CD4-positive, alpha-beta T cell treated with Interleukin-4 for 4 hours (primary cell): ENCODE measurements at places on chromosomes 7 and 10.

- DNase-seq: no peak
Observed at GRCh38 chr10:109166935-109167334, 756.4 kb downstream of the XPNPEP1 start.

DNA sequence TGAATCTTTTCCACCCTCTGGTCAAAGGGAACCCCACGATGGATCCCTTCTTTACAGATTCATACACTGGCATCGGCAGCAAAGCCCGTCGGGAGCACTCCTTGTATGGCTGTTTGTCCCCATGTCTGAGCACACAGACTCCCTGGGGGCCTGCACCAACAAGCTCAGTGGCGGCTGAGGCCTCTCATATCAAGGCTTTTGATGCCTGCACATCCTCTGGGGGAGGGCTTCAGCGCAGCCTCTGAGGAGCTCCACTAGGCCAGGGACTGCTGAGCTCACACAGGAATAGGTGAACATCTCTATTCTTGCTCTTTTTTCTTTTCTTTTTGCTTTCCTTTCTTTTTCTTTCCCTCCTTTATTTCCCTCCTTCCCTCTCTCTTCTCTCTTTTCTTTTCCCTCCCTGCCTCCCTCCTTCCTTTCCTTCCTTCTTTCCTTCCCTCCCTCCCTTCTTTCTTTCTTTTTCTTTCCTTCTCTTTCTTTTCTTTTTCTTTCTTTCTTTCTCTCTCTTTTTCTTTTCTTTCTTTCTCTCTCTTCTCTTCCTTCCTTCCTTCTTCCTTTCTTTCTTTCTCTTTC lies 174.6 kb downstream of the CCDC3 start:
- no peak for DNase-seq

DNA sequence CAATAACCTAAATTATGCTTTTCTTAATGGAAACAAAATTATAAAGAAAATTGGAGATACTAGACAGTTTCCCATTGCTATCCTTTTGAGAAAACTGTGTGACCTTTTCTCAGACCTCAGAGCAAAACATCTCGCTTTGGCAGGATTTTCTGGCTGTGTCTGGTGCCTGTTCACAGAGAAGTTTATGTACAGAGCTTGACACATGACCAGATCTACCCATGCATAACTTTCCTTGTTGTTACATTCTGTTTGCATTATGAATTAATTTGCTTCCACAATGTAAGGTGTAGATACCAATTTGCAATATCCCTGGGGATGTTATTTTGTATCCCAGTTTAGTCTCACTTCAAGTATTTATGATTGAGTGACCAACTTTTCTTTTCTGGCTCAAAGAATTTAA lies 565.0 kb downstream of the XPNPEP1 start:
- DNase-seq: no peak

DNA sequence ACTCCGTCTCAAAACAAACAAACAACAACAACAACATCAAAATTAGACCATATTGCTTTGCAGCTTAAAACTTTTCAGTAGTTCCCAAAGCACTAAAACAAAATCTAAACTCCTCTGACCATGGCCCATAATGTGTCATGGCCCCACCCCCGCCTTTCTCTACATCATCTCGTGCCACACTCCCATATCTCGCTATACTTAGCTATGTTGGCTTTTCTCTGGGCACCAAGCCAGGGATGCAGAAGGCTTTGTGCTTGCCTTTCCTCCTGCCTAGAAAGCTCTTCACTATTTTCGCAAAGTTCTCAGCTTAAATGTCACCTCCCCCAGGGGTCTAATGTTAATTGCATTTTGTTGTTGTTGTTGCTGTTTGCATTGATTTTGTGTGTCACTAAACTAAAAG lies 15.1 kb upstream of the SLC16A12 start:
- DNase-seq: no peak

- DNase-seq: no peak
Observed at GRCh38 chr10:100766693-100767421, 21.5 kb downstream of the PAX2 start.

- DNase-seq: peak; percentile 53
Observed at GRCh38 chr10:7193369-7193768, 217.5 kb downstream of the SFMBT2 start.

DNA sequence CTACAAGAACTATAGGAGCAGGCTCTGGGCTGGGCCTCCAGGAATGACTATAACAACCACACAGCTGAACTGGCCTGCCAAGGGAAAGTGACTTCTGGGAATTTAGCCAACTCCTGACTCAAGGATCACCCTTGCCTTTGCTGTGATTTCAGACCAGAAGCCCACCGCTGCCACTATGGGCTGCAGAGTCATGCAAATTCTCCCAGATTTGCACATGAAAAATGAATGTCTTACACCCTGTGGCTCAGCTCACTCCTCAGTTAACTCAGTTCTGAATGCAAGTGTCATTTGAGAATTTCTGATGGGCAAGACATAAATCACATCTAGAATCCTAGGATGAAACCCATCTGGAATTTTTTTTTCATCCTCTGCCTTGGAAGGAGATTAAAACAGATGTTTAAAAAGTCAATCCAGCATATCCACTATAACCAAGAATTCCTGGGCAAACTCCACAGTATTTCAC lies 186.5 kb upstream of the BET1 start:
- DNase-seq: no peak

- DNase-seq: peak; percentile 22
Observed at GRCh38 chr7:129949292-129950133, 3.2 kb downstream of the UBE2H start.

GRCh38 chr10:58696736-58697135 lies 184.1 kb downstream of the BICC1 start:
- DNase-seq: no peak

DNA sequence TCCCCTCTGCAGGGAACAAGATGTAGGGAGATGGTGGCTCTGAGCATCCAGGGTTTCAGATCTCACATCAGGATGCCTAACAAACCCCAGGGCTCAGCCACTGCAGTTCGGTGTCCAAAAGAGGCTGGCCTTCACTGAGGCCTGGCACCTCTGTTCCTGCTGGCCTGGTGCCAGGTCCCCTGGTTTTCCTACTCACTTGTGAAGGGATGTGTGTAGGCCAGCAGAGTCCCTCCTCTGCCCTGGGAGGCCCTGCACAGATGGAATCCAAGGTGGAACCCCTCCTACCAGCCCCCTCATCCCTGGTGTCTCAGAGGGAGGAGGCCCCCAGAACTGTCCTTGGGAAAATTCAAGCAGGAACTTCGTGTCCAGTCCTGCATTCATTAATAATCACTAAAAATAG lies 260.6 kb downstream of the CCSER2 start:
- no peak for DNase-seq

DNA sequence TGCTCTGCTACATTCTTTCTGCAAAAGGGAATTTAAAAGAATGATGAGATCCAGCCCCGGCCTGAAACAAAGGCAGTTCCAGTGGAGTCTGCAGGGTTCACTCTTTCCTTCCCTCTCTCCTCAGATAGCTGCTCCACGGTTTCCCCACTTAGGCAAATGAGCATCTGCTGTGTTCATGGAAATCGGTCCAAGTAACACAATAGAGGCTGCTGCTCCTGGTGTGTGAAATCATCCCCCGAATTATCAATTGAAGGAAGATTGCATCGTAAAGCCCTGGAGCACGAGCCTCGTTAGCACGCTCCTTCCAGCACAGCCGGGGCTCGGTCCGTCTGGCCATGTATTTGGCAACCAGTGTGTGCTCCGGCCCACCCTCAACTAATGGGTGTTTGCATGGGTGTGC lies 108.3 kb upstream of the DPP6 start:
- DNase-seq: no peak

DNA sequence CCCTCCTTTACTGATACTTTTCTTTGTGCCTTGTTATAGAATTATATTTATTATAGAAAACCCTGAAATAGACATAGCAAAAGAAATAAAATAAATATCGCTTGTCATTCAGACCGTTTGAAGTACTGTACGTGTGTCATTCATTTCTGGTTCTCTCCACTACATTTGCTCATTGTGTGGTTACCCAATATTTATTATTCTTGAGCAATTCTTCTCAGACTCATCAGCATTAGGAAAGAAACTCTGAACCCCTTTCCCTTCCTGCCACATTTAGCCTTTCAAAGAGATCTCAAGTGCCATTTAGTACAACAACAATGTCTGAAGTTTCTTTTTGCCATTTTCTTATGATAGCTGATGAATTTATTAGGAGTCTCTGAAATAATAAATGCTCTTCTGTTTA lies 154.1 kb downstream of the KIAA1217 start:
- DNase-seq: no peak

DNA sequence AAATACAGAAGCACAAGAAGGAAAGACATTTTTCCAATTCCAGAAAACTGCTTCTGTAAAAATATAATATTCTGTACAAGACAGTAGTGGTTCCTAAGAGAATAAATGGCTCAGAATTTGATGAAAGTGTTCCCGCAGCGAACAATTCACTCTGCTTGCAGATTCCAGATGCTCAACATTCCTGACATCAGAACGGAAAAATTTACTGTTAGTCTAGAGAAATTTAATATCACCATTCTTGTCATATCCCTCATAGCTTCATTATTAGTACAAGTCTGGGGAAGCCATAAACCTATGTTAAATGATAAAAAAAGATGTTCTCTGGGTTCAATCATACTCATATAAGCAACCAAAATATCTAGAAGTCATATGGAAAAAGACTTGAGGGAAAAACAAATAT lies 83.6 kb downstream of the MPP7 start:
- no peak for DNase-seq

DNA sequence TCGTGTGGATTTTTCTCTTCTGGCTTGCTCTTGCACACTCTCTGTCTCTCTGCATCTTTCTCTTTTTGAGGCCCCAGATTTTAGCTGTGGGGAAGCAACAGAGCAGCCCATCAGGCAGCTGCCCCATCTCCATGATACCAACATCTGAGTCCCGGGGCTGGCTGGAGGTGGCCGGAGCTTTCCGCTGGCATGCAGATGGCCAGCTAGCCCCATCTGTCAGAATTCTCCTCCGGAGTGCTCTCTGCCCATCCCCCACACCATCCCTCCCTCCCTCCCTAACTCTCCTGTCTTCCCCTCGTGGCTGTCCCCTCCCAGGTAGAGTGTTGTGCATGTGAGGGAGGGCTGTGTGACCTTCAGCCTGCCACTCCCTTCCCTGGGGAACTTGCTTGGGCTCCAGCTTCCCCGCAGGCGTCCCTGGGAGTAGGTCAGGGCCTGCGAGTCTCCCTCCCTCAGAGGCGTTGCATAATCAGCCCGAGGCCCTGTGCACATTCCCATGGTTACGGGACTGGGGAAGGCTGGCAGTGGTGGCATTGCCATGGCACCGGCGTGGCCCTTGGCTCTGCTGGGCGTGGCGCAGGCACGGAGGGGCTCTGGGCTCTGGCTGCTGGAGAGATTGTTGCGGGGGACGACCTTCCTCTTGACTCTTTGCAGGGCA lies 24.7 kb downstream of the GHRHR start:
- DNase-seq: no peak

- DNase-seq: no peak
Observed at GRCh38 chr7:131931370-131931769, 374.9 kb upstream of the PODXL start.

DNA sequence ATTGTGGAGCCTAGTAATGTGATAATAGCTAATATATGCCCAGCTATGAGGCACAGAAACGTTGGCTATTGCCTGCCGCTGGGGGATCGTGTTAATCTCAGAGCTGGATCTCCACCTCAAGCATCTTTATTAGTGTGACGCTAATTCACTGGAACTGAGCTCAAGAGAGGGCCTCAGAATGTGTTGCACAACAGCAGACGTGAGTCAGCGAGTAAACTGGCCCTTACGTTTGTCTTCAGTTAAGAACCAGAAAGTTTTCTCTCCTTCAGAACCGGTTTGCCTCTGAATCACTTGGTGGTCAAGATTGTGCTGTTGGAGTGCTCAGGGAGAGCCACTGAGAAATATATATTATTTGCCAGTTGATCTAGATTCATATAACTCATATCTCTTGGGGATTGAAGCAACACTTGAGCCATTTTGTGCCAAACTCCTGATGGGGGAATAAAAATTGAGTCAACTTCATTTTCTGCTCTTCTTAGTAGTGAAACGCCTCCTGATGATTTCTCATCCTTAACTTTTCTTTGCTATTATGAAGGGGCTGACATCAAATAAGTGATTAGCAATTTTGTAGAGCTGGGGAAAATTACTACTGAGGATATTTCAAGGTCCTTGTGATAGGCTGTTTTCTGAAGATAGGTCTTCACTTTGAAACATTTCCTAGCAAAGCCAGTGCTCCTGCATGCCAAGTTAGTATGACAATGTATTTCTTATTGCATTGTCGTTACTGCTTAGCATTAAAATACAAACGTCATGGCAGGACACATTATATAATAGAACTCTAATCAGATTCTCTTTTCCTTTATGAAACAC lies 22.3 kb downstream of the BZW2 start:
- peak; percentile 10 for DNase-seq

DNA sequence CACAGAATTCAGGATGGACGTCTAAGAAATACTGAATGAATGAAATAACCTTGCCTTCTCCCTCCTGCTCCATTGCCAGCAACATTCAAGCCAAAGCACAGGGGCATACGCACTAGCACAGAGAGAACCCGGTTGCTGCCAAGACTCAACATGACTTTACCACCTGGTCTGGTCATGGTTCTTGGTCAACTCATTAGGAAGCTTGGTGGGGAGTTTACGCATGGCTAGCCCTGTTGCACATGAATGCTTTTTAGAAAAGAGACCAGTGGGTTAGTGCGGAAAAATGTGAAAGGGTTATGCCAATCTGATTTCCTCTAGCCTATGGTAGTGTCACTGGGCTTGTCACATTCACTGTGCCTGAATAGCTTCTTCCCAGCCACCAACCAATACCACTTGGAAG lies 187.6 kb upstream of the NEBL start:
- no peak for DNase-seq

DNA sequence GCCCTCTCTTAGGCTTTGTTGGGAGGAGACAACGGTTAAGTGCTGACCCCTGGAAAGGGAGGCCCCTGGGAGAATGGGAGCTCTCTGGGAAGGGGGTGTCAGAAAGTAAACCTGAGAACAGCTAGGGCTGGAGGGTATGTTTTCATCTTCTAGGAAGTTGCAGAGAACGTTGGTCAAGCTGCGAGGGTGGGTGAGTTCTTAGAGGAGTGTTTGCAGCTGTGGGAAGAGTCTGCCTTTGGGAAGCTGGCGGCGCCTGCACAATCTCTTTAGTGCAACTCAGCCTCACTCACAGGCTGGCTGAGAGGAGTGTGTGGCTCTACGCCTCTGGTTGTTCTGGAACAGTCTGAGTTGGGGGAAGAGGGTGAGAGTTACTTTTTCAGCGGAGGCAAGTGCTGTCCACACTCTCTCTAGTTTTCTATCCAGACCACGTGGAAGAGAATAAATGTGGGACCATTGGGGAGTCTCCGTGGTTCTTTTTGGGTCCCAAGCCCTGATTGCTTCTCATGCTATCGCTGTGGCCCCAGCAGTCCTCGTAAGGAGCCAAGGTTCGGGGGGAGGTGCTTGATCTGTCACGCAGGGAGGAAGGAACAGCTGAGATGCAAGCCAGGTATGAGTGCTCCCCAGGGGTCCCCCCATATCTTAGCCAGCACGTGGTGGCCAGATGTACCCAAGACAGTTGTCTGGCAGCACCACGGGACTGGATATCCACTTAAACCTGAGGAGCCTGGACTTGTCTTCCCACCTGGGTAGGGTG lies 237.2 kb downstream of the BUB3 start:
- no peak for DNase-seq
